Spleen (tissue), 13 donors: ENCODE measurements at places on chromosomes 2 and 18.

DNA sequence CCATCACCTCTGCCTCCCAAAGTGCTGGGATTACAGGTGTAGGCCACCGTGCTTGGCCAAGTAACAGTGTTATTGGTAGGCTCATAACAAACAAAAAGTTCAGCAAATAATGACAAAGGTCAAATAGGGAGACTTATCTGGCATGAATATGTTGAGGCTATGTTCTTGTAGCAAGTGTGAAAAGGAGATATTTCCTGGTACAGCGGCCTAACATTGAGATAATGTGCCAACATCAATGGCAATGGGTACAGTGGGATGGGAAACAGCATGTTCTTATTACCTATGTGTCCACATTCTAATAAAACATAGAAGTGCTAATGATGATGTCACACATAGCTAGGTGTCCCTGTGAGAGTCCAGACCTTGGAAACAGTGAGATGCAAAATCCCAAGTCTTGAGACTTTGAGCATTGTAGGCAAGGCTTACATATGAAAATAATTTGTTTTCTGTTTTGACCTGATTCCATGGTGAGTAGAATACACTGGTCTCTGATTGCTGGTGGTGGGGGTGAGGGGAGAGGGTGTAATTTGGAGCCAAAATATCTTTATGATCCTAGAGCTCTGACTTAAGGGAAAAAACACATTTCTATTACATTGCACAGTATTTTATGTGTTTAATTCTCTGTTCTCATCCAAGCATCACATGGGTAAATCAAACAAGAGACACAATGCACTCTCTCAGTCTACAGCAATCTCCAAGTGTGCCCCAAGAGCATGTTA is 33.1 kb upstream of the PMAIP1 start:
- DNase-seq = no peak

DNA sequence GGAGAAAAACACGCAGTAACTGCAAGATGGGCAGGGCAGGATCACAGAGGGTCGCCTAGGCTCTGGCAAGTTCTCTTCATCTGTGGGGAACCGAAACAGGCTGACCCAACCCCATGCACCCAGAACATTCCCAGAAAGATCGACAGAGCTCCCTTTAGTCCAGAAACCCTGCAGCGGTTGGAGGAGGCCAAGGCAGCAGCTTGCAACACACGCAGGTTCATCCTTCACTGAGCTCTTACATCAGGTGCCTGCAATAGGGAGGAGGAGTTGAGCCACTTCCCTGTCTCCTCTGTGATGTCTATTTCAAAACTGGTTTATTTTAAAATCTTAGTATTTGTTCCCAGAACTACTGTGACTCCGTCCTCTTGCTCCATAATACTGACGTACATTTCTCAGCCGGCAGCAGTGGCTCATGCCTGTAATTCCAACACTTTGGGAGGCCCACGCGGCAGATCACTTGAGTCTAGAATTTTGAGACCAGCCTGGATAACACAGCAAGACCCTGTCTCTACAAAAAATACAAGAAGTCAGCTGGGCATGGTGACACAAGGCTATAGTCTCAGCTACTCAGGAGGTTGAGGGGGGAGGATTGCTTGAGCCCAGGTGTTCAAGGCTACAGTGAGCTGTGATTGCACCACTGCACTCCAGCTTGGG is 11.5 kb upstream of the SLC11A1 start:
- DNase-seq = peak; percentile 85

DNA sequence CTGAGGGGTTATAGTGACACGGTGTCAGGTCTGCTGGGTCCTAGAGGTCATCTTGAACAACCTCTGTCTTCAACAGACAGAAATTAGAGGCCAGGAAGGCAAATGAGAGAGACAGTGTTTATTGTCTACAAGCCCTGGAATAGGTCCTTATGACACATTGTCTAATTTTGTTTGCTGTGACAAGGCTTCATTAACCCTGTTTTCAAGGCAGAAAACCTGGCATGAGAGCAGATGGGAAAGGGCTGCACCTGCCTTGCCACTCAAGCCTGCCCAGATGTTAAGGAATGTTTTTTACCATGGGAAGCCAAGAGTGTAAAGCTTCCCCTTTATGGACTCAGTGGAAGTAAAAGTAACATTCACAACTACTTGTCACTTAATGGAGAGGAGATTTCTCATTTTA is 275.3 kb downstream of the KCNS3 start:
- no peak for DNase-seq

DNA sequence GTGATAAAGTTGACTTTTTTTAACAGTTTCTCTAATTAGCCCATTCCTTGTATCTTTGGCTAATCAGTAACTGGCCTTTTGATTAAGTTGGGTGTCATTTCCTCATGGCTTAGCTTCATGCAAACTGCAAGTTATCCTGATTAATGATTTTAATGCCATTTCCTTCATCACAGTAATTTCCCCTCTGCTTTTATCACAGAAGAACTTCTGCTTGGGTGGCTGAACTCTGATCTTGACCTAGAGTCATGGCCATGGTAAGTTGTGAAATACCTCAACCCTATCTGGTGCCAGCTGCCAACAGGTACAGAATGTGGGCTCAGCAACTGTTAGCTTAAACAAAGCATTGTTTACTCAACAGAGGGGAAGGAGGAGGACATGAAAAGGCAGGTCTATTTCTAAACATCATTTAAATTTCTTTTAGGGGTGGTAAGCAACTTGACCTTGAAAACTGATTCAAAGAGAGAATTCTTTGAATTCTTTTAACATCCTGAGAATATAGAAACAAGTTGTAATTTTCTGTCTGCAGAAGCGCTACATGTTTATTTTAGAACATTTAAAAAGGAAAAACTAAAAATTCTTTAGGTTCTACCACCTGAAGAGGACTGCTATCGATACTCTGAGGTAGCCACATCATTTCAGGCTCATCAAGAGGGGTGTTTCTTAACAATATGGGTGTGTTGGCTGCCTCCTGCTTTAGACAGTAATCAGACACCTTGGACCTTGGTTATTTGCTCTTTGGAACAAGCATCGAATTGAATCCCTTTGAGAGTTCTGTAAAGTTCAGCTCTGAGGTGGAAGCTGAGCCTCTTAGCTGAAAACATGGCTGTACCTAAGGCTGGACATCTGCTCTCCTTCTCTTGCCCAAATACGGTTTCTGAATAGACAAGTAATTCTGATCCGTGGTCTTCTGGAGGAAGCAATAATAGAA is 39.7 kb downstream of the ANXA4 start:
- no peak for DNase-seq

- DNase-seq = peak; percentile 88
These were observed 1.0 kb upstream of the PPP4R3B start for GRCh38 chr2:55618275-55619055.

DNA sequence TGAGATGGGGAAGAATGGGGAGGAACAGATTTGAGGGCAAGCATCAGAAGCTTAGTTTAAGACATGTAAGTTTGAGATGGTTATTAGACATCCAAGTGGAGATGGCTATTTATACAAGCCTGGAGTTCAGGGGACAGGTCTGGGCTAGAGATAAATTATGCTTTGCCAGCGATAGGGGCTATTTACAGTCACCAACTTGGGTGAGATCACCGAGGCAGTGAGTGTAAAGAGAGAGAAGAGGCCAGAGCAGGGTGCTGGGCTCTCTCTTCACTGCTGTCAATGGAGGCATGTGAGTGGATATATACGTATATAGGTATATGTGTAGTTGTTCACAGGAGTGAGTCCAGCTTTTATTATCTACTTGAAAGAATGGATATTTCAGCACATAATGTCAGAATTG is 81.0 kb downstream of the QPCT start:
- no peak for DNase-seq

- no peak for DNase-seq
These were observed 24.5 kb upstream of the KCNK3 start for GRCh38 chr2:26668041-26668440.

DNA sequence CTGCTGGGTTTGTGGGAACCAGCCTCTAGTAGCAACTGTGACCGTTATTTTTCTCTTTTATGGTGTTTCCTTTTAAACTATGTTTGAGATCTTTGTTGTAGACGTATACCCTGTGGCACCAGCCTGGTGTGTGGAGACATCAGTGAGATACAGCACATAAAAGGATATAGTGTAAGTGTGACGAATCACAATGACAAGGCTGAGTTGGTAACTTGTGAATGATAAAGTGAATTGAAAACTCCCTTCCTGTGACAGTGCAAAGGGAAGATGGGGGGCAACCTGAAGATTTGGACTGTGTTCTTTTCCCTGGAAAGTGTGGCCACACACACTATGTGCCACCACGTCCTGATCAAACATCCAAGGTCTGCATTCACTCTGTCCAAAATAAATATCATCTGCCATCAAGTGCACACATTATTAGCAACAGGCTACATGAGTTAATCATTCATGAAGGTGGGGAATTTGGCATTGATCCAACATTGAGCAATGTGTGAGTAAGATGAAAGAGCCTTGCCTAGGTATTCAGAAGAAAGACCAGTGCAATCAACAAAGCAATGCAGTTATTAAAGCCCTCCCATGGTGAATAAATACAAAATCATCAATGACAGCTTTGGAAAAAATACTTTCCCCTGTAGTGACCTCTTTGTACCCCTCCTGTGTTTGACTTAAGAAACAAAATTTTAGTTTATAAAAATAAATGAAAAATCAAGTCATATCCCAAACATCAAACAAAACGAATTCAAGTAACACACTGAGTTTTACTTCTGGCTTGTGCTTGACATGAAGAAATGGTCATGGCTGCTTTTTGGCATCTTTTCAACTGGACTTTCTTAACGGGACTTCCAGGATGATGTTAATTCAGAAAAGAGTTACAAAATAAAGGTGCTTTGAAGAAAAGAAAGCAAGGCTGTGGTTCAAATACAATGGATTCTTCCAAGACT is 1280.5 kb upstream of the ZEB2 start:
- DNase-seq = no peak

DNA sequence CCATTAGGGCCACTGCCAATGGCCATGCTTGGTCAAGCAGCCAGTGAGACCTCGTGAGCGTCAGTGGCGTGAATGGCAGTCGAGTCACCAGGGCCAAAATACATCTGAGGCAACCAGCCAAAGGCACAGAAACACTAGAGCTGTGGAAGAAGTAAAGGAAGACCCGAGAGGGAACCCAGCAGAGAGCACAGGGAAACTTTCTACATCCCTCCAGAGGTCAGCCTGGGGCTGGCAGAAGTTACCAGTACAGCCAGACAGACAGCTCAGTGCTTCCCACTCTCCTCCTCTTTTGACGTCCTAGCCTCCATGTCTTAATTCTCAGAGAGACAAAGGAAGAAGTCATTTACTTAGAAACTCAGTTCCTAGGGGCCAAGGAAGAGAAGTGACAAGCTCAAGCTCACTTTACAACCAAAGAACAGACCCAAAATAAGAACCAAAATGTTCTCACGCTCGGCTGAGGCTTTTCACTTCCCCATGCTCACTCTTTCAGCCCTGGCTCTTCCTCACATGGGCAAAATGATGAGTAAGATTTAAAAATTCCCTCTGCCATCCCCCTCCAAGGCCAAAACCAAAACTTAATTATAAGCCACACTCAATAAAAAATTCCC is 8.7 kb downstream of the CYRIA start:
- DNase-seq = no peak

- DNase-seq = no peak
These were observed 62.4 kb downstream of the MRPS9 start for GRCh38 chr2:105100046-105100840.

- DNase-seq = no peak
These were observed 408.7 kb upstream of the HS6ST1 start for GRCh38 chr2:128727404-128727803.

GRCh38 chr2:176105078-176105729 is 1.9 kb upstream of the HOXD11 start:
- DNase-seq = no peak

- DNase-seq = peak; percentile 76
These were observed 69.9 kb upstream of the MCFD2 start for GRCh38 chr2:46985512-46985911.

DNA sequence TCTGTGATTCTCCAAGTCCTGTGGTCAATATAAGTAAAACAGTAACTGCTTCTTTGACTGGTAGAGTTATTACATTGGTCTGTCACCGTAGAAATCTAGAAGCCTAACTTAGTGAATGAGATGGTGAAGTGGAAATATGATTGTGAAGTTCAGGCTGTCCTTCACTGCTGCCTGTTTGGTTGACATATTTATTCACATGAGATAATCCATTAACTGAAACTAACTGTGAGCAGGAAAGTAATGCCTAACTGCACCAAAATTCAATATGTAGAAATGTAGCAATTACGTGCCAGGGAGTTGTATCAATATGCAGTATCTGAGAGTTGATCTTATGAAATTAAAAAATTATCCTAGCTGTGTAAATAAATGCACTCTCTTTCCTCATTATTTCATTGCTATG is 147.7 kb upstream of the APCDD1 start:
- no peak for DNase-seq

DNA sequence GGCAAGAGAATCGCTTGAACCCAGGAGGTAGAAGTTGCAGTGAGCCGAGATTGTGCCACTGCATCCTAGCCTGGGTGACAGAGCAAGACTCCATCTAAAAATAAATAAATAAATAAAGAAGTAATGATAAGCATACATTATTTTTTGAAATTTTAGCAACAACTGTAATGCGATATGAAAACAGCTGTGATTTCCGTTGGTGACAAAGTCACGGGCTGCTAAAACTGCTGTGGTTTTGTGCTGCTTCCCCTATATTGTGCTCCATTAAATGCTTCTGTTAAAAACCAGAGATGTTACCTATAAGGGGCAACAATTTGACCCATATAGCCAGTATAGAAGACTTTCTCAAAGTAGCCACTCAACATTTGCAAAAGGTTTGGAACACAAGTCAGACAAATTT is 8.3 kb downstream of the TRIM54 start:
- DNase-seq = no peak

GRCh38 chr2:26526589-26526988 is 48.7 kb upstream of the OTOF start:
- no peak for DNase-seq

GRCh38 chr18:13431886-13432285 is 213.3 kb downstream of the LDLRAD4 start:
- DNase-seq = no peak

DNA sequence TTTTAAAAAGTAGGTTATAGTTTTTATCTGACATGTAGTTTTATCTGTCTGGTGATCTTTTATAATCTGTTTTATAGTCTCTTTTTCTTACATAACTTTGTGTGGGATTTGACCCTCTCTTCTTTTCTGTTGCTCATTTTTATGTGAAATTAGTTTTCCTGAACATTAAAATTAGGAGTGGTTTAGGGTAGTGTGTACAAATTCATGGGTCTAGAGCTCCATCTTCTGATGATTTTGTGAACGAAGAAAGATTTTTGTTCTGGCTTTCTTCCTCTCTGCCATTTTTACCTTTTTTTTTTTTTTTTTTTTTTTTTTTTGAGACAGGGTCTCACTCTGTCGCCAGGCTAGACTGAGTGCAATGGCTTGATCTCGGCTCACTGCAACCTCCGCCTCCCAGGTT is 46.6 kb downstream of the SLC30A6 start:
- no peak for DNase-seq

DNA sequence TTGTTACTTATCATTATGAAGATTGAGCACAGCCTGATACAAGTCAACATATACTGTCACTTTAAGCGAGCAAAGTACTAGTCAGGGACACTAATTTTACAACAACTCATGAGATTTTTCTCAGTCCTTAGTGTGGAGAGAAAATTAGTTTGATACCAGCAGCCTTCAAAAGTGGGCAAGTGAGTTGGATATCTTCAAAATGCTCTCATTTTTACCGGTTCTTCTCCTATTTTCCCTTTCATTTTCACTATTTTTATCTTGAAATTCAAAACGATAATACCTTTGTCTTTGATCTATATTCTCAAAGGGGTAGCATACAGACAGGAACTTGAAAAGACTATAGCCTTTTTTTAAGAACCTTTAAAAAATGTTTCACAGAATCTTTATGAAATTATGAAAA is 52.0 kb upstream of the UBXN4 start:
- DNase-seq = no peak

- no peak for DNase-seq
These were observed 27.0 kb upstream of the HNMT start for GRCh38 chr2:137937246-137937645.

GRCh38 chr2:175057078-175057685 is 52.0 kb upstream of the CHN1 start:
- no peak for DNase-seq
